T-helper 2 cell (primary cell): ENCODE measurements at places on chromosomes 5 and 9.

DNA sequence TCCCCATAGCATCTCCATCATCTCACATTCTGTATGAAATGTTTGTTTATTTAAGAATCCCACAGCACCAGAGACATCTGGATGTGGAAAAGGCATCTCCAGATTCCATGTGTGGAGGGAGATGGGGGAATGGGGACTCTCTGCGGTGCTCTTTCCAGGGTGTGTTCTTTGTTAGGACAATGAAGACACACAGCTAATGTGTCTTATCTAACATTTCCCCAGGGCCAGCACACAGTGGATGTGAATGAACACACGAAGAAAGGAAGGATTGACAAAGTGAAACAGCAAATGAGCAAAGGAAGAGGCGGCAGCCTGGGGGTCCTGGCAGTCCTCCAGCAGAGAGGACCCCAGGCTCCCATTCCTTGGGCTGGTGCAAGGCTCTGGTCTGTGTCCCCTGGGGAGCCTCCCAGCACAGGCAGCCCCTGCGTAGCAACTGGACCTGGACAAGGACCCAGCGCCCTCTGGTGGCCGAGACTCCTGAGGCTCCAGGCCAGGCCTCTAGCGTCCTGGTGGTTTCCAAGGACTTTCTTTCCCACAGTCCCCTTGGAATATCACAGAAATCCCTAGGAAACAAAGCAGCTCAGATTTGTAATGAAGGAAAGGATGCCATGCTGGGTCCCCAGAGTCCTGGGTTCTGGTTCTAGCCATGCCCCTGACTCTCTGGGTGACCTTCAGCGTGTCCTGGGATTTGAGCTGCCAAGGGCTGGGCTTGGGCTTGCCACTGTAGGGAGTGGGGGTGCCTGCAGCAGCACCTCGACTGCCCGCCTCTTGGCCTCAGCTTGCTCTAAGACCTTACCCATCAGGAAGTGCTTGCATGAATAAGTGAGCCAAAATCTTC lies 3.5 kb upstream of the PDLIM7 start:
- peak; percentile 64 for DNase-seq

DNA sequence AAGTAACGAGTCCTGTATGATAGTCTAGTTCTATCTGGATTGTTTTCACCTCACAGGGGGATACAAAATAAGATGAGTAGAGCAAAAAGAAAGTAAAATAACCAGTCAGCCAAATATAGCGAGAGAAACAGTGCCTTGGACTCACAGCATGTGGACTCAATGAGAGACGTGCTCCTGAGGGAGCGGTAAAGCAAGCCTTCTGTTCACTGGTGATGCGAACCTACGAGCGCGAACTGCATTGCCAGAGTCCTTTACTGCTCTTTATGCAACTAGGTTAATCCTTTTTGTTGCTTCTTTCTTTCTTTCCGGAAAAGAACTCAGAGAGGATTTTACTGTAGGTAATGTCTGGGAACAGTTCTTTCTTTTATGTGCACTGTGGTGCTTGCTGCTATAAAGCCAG lies 132.7 kb downstream of the ANXA1 start:
- DNase-seq, result no peak

DNA sequence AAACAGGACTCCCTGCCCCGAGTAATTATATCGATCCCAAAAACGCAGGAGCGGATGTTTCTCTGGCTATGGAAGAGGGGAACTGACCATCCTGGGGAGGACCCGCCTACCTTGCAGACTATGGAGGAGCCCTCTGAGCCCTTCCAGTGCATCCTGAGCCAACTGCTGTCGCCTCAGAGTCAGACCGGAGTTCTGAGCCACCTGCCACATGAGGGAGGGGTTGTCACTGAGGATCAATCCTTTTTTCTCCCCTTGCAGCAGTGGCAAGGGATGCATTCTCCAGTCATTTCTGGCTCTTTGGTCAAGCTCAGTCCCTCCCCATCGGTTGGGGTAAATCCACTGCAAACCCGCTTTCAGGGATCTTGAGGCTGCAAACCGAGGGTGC lies 709 bp downstream of the FANCG start:
- no peak for DNase-seq

GRCh38 chr5:58507715-58508114 lies 16.5 kb downstream of the GAPT start:
- DNase-seq, result no peak

GRCh38 chr5:76606701-76607100 lies 16.5 kb downstream of the F2RL2 start:
- no peak for DNase-seq

DNA sequence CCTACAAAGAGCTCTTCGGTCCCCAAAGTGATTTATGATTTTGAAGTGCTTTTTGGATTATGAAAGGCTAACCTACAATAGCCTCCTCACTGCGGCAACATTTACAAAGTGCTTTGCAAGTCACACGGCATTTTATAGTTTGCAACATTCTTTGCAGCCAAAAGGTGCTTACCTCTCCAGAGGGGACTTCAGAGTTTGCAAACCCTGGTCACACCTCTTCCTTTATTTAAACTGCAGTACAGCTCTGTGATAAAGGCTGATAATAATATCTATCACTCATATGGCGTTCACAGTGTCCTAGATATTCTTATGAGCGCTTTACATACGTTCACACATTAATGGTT lies 20.0 kb upstream of the CRB2 start:
- DNase-seq, result no peak

GRCh38 chr9:101970609-101971008 lies 232.2 kb upstream of the GRIN3A start:
- DNase-seq, result no peak

DNA sequence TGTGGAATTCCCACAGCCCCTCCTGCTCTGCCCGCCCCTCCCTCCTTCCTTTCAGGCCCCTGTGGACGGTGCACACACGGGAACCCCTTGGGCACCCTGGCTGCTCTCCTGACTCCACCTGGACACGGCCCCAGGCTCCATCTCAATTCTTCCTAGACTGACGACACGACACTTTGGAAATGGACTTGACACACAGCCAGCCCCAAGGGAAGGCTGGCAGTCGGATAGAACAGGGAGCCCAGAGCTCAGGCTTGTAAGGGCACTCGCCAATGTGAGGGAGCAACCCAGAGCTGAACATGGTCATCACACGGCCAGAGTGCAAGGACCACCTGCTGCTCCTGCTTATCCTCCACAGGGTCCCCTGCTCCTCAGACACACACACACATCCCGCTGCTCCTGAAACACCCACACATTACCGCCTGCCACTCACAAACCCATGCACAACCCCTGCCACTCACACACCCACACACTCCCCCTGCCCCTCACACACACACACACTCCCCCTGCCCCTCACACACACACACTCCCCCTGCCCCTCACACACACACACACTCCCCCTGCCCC lies 8.9 kb downstream of the SLC9A3 start:
- DNase-seq, result no peak

GRCh38 chr5:126464959-126465358 lies 41.8 kb downstream of the GRAMD2B start:
- no peak for DNase-seq

DNA sequence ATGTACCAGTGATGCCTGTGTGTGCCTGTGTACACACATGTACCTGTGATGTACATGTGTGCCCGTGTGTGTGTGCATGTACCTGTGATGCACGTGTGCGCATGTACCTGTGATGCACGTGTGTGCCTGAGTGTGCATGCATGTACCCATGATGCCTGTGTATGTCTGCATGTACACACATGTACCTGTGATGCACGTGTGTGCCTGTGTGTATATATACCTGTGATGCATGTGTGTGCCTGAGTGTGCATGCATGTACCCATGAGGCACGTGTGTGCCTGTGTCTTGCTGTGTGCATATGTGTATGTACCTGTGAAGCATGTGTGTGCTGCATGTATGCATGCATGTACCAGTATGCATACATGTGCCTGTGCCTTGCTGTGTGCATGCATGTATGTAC lies 419.0 kb downstream of the IRX2 start:
- DNase-seq, result no peak

DNA sequence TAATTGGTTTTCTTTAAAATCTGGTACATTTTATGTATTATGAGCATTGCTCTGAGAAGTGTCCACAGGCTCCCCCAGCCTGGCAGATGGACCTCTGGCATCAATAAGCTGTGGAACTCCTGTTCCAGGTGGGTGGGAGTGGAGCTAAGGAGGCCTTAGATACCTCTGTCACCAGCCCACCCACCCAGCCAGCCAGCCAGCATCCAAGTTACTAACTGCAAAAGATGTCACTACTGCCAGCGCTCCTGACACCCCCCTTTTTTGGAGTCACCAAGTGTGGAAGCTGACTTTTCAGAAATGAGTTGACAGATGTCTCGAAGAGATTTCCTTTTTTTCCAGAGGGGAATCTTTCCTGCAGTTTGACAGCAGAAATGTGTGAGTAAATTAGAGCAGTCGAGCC lies 111.2 kb downstream of the GALNT10 start:
- DNase-seq, result no peak

DNA sequence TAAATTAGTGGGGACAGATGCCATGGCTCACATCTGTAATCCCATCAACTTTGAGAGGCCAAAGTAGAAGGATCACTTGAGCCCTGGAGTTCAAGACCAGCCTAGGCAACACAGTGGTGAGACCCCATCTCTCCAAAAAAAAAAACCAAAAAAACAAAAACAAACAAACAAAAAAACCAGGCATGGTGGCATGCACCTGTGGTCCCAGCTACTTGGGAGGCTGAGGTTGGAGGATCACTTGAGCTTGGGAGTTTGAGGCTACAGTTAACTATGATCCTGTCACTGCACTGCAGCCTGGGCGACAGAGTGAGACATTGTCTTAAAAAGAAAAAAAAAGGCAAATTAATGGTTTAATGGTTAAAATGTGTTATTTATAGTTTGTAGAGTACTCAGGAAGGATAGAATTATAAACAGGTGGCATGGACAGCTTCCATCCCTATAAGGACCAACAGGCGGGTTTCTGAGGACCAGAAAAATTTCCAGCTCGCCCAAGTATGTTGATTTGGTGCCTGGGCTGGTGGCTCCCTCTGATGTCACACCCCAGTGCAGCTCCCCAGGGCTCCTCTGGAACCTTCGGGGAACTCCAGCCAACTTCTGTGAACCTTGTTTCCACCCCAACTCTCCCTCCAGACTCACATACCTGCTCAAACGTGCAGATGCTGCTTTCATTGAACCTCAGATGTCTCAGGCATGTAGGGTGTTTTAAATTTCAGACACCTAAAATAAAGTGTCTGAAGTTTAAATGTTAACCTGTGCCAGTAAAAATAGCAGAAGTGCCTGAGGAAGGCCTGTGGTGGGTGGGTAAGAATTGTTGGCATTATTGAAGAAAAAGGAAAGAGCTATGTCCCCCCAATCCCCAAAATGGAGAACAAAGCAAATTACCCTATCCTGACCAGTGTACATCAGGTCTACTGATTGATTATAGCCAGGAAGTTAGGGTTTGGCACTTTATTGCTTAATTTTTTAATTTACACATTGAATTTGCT lies 69.0 kb downstream of the TRIO start:
- no peak for DNase-seq

DNA sequence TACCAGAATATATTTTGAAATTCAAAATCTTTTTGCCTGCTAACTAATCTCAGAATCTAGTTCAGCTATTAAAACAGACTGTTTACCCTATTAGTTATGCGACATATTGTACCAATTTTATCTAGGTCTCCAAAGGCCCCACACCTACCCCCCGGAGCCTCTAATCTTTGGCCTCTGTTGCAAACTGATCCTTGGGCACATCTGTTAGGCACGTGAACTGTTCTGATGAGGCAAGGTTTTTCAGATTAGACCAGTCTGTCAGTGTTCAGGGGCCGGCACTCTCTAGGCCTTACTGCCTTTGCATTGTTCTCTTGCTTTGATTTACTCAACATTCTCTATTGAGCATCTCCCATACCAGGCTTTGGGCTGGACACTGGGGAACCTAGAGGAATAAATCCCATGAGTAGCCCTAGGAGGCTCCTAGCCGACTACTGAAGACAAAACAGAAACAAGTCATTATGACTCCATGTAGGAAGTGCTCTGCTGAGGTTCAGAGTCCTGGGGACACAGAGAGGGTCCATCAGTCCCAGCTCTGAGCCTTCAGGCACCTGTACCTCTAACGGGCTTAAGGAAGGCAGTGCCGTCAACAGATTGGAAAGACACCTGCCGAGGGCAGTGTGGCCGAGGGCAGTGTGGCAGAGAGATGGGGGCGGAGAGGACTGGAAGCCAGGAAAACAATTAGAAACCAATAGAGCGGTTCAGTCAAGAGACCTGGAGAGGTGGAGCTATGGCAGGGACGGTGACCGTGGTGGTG lies 245.1 kb downstream of the AOPEP start:
- no peak for DNase-seq

DNA sequence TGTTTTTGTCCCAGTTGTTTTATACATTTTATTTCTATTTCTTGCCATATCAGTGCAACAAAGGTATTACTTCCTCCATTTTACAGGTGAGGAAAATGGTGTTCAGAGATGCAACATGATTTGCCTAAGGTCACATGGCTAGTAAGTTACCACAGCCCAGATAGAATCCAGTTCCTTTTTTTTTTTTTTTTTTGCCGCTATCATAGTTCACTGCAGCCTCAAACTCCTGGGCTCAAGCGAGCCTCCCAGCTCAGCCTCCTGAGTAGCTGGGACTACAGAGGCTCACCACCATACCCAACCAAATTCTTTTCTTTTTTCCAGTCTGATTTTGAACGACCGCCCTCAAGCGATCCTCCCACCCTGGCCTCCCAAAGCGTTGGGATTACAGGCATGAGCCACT lies 480 bp upstream of the CCDC69 start:
- DNase-seq, result peak; percentile 55

GRCh38 chr9:693201-694091 lies 148.1 kb upstream of the DMRT1 start:
- DNase-seq, result no peak

DNA sequence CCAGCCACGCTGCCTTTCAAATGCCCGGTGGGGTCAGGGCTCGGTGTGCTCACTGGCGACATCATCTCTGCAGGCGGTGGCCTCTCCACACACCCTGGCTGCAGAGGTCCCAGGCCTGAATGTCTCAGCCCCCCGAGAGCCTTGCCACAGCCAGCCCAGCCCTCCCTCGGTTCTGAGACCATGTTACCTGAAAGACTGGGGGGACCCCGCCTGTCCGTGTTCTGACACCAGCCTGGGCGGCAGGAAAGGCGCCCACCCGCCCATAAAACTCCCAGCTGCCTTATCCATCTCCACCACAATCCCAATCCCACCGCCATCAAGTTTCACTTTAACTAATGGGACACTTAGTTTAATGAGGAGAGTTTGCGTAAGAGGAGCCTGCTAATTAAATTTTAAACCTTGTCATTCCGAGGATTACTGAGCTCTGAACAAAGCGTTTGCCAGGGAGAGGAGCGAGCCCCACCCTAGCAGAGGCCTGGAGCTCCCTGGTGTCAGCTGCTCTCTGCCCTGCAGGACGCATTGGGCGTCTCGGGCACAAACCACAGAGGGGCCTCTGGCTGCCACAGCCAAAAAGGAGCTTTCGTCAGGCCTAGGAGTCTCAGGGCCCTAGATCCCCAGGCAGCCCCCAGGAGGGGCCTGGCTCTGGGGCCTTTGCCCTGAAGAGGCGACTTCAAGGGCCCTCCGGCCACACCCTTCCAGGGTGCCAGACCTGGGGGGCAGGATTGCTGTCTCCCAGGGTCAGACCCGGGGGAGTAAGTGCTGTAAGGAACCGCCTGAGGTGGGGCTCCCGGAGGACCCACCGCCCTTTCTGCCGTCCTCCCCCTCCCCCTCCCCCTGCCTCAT lies 15.3 kb downstream of the LHX3 start:
- DNase-seq, result no peak

- DNase-seq, result no peak
Observed at GRCh38 chr9:35705836-35706430, 16.2 kb upstream of the TPM2 start.
